ENCODE measurements at places on chromosomes 13 and 19. TPM values are rescaled to one million over a fixed set of nuclear protein-coding genes. Genes with fewer than 3 reads are reported as not detected.

Gene U2AF1L4
- 26.6 TPM for total RNA-seq

Gene F10
- not detected for total RNA-seq

Gene ACP7
- total RNA-seq, result 0.15 TPM

Gene IL11
- total RNA-seq, result 115 TPM

Gene ISYNA1
- total RNA-seq, result 41.5 TPM

Gene CGB2
- total RNA-seq, result 0.31 TPM

Gene KRTDAP
- total RNA-seq, result not detected

Gene DPY19L3
- 11.6 TPM for total RNA-seq

Gene CYP2A7
- total RNA-seq, result not detected

Gene ARL11
- total RNA-seq, result not detected
